ENCODE measurements at places on chromosomes 1 and 21.

DNA sequence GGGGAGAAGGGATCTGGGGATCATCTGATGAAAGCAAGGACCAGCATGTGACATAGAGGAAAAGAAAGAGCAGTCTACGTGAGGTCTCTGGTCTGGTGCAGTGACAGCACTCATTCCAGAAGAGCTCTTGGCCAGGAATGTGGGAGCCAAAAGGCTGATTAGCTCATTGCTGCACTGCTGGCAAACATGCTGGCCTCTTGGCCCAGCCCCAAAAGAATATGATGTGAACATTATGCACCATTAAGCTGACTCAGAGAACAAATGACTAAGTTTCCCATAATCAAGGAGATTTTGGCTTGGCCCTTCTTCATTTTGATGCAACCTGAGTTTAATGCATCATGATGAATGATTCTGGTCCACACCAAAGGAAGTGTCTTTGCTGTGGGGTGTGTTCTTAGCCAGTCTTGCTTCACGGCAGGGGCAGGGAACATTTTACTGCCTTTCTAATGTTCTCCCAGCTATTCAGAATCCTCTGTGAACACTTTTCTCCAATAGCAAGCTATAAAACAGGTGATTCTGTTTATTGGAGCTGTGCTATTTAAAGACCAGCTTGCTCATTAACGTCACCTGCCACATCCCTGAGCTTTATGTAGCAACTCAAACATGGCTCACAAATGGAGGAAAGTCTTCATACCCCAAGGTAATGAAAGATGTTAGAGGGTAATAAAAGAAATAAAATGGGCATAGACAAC is 55.1 kb downstream of the PCBP3 start:
- no peaks in the 10 kb centered on the region for H3K36me3 ChIP-seq
- peak; percentile 81 for DNase-seq
- H3K27me3 ChIP-seq, result no peaks in the 10 kb centered on the region
- H3K4me3 ChIP-seq, result no peak overlapping the region
- H3K4me1 ChIP-seq, result no peaks in the 10 kb centered on the region
- no peak overlapping the region for H3K27ac ChIP-seq

DNA sequence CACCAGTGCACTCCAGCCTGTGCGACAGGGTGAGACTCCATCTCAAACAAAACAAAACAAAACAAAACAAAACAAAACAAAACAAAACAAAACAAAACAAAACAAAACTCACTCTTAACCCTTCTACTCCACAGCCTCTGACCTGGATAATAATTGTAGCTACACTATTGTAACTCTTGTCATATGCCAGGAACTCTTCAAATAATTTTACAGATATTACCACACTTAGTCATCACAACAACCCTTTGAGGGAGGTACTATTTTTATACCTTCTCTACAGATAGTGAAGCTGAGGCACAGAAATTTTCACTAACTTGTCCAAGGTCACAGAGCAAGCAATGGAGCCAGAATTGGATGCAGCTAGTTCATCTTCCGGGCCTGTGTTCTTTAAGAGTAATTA is 547.8 kb downstream of the ADGRL2 start:
- no peaks in the 10 kb centered on the region for H3K36me3 ChIP-seq
- no peaks in the 10 kb centered on the region for H3K27me3 ChIP-seq
- no peaks in the 10 kb centered on the region for H3K4me1 ChIP-seq
- no peak for DNase-seq
- no peak overlapping the region for H3K27ac ChIP-seq

- H3K36me3 ChIP-seq, result no peaks in the 10 kb centered on the region
- DNase-seq, result no peak
- H3K27me3 ChIP-seq, result no peaks in the 10 kb centered on the region
- no peaks in the 10 kb centered on the region for H3K4me1 ChIP-seq
- H3K27ac ChIP-seq, result no peak overlapping the region
These were observed 620.2 kb downstream of the PLPP3 start for GRCh38 chr1:55959136-55959548.

- H3K27ac ChIP-seq, result no peak overlapping the region
- DNase-seq, result no peak
- H3K36me3 ChIP-seq, result no peaks in the 10 kb centered on the region
- no peak overlapping the region for H3K4me3 ChIP-seq
- H3K27me3 ChIP-seq, result no peaks in the 10 kb centered on the region
These were observed 661.5 kb upstream of the ADGRL4 start for GRCh38 chr1:79667848-79668696.

- H3K27ac ChIP-seq, result no peak overlapping the region
- H3K4me1 ChIP-seq, result no peaks in the 10 kb centered on the region
- no peaks in the 10 kb centered on the region for H3K36me3 ChIP-seq
- H3K27me3 ChIP-seq, result no peaks in the 10 kb centered on the region
- no peak overlapping the region for H3K4me3 ChIP-seq
- DNase-seq, result no peak
These were observed 353.3 kb downstream of the PBX1 start for GRCh38 chr1:164912290-164912689.

DNA sequence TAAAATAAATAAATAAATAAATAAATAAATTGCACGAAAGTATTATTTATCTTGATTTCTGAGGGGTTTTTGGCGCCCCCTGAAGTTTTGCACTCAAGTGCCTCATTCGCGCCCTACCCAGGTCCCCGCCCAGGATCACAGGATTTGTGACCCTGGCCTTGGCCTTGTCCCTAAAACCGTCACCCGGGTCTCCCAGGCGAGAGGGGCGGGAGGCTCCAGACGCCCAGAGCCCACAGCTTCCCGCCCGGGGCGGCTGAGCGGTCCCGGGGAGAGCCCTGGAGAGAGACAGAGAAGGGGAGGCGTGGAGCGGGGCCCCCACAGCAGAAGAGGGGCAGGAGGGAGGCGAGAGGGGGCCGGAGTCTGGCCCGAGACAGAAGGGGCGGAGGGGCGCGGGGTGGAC is 91.8 kb upstream of the CASZ1 start:
- peak; percentile 18 for DNase-seq
- H3K4me3 ChIP-seq, result no peak overlapping the region

DNA sequence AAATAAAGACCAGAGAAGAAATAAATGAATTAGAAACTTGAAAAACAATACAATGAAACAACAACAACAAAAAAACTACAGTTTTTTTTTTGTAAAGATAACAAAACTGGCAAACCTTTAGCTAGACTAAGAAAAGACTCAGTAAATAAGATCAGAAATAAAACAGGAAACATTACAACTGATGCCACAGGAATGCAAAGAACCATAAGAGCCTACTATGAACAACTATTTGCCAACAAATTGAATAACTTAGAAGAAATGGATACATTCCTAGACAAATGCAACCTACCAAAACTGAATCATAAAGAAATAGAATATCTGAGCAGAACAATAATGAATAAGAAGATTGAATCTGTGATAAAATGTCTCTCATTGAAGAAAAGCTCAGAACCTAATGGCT is 742.0 kb downstream of the ADGRL2 start:
- no peaks in the 10 kb centered on the region for H3K36me3 ChIP-seq
- DNase-seq, result no peak
- no peaks in the 10 kb centered on the region for H3K27me3 ChIP-seq
- no peak overlapping the region for H3K4me3 ChIP-seq

- H3K4me1 ChIP-seq, result no peaks in the 10 kb centered on the region
- peaks cover 1% of the 10 kb centered on the region for H3K27me3 ChIP-seq
- DNase-seq, result no peak
- no peak overlapping the region for H3K4me3 ChIP-seq
- H3K27ac ChIP-seq, result no peak overlapping the region
These were observed 410.2 kb downstream of the MATN1 start for GRCh38 chr1:30313176-30313575.

GRCh38 chr1:193552274-193552673 is 365.9 kb upstream of the B3GALT2 start:
- no peaks in the 10 kb centered on the region for H3K4me1 ChIP-seq
- H3K27me3 ChIP-seq, result no peaks in the 10 kb centered on the region
- DNase-seq, result no peak
- no peaks in the 10 kb centered on the region for H3K36me3 ChIP-seq
- no peak overlapping the region for H3K4me3 ChIP-seq

- no peak overlapping the region for H3K27ac ChIP-seq
- DNase-seq, result no peak
- H3K4me1 ChIP-seq, result no peaks in the 10 kb centered on the region
- no peak overlapping the region for H3K4me3 ChIP-seq
- H3K36me3 ChIP-seq, result peaks cover 2% of the 10 kb centered on the region
These were observed 54.2 kb downstream of the KIAA1614 start for GRCh38 chr1:180966744-180967536.

GRCh38 chr1:43532716-43533115 is 2.0 kb downstream of the PTPRF start:
- no peaks in the 10 kb centered on the region for H3K36me3 ChIP-seq
- H3K27me3 ChIP-seq, result no peaks in the 10 kb centered on the region
- no peaks in the 10 kb centered on the region for H3K4me1 ChIP-seq
- H3K4me3 ChIP-seq, result no peak overlapping the region

DNA sequence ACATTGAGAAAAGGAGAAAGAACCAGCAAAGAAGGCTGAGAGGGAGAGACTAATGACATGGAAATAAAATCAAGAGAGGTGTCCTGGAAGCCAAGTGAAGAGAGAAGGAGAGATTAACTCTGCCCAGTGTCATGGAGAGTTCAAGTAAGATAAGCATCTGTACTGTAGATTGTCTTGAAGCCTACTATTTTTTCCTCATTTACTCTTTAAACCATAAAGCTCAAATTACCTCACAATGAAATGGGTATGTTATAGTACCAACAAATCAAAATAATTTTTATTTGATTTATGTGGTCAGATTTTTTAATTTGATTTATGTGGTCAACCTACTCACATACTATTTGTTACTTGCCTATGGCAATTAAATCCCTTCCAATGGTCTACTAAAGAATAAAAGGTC is 5.2 kb upstream of the PALMD start:
- H3K27me3 ChIP-seq, result no peaks in the 10 kb centered on the region
- no peaks in the 10 kb centered on the region for H3K4me1 ChIP-seq
- no peak overlapping the region for H3K27ac ChIP-seq
- no peak for DNase-seq

GRCh38 chr1:202192770-202193613 is 607 bp upstream of the LGR6 start:
- peak overlapping the region; percentile 84 for H3K27ac ChIP-seq
- H3K27me3 ChIP-seq, result no peaks in the 10 kb centered on the region
- H3K4me1 ChIP-seq, result no peaks in the 10 kb centered on the region
- peak overlapping the region; percentile 89 for H3K4me3 ChIP-seq
- DNase-seq, result peak; percentile 67

GRCh38 chr1:221712198-221712684 is 29.6 kb downstream of the DUSP10 start:
- H3K27me3 ChIP-seq, result no peaks in the 10 kb centered on the region
- no peak overlapping the region for H3K4me3 ChIP-seq

- H3K4me3 ChIP-seq, result no peak overlapping the region
- H3K4me1 ChIP-seq, result no peaks in the 10 kb centered on the region
- H3K27me3 ChIP-seq, result no peaks in the 10 kb centered on the region
- no peak overlapping the region for H3K27ac ChIP-seq
These were observed 24.6 kb upstream of the CLCA4 start for GRCh38 chr1:86522240-86522639.

DNA sequence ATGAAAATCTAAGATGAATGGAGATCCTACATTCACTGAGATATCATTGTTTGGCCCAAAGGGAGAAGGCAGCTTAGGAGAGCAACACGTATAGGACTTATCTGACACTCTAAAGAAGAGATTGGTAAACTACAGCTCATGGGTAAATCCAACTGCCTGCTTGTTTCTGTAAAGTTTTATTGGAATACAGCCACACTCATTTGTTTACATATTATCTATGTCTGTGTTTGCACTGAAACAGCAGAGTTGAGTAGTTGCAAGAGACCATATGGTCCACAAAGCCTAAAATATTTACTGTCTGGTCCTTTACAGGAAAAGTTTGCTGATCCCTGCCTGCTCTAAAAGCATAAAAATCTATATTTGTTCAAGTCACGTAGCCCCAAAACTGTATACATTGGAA is 14.3 kb upstream of the LRRC53 start:
- no peaks in the 10 kb centered on the region for H3K4me1 ChIP-seq
- H3K27me3 ChIP-seq, result peaks cover 2% of the 10 kb centered on the region
- DNase-seq, result no peak
- no peak overlapping the region for H3K4me3 ChIP-seq

GRCh38 chr21:28543975-28544374 is 448.7 kb downstream of the LTN1 start:
- no peak for DNase-seq
- peaks cover 3% of the 10 kb centered on the region for H3K4me1 ChIP-seq
- no peak overlapping the region for H3K4me3 ChIP-seq
- H3K36me3 ChIP-seq, result no peaks in the 10 kb centered on the region

DNA sequence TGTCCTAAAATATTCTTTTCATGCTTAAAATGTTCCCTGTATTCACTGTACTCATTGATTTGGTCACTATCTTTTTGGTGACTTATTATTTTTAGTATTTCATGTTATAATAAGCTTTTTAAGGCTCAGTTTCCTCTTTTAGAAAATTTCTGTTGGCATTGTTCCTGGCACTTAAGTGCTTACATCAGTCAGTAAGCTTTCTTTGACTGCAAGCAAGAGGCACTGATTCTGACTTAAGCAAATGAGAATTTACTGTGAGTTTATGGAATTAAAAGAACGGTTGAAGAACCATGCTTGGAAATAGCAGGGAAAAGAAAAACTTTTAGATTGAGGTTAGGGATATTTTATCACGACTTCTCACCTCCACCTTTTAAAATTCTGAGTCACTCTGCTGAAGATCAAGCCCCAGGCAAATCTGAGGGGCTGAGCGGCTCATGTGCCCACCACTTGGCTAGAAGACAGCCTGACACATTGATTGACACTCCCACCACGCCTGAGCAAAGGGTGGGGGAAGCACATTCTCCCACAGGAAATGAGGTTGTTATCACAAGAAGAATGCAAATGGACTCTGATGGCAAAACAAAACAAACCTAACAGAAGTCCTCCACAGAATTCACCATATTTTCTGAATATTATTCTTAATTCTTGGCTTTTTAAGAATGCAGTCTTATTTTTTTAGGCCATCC is 102.8 kb downstream of the KCTD3 start:
- H3K27me3 ChIP-seq, result no peaks in the 10 kb centered on the region
- no peaks in the 10 kb centered on the region for H3K4me1 ChIP-seq
- no peak overlapping the region for H3K27ac ChIP-seq
- no peaks in the 10 kb centered on the region for H3K36me3 ChIP-seq
- no peak overlapping the region for H3K4me3 ChIP-seq

GRCh38 chr1:8667869-8668594 is 149.4 kb downstream of the RERE start:
- no peaks in the 10 kb centered on the region for H3K36me3 ChIP-seq
- no peak overlapping the region for H3K4me3 ChIP-seq
- peaks cover 20% of the 10 kb centered on the region for H3K4me1 ChIP-seq
- H3K27me3 ChIP-seq, result no peaks in the 10 kb centered on the region

- no peak for DNase-seq
- H3K4me1 ChIP-seq, result no peaks in the 10 kb centered on the region
- H3K4me3 ChIP-seq, result no peak overlapping the region
- no peaks in the 10 kb centered on the region for H3K36me3 ChIP-seq
- no peak overlapping the region for H3K27ac ChIP-seq
- no peaks in the 10 kb centered on the region for H3K27me3 ChIP-seq
These were observed 220.4 kb downstream of the PBX1 start for GRCh38 chr1:164779376-164779775.

DNA sequence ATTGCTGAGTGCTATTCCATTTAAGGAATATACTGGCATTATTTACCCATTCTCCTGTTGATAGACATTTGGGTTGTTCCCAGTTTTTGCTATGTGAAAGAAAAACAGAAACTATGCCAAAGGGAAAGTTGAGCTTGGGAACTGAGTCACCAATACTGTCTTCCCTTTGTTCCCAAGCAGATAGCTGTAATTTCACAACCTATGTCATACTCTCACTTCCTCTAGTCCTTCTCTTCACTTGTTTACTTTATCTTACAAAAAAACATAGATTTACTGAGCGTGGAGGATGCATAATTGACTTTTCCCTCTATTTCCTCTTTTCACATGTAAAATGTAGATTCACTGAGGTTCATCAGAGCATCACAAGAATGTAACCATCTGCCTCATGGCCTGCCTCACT is 32.4 kb upstream of the PGBD5 start:
- H3K4me1 ChIP-seq, result no peaks in the 10 kb centered on the region
- H3K4me3 ChIP-seq, result no peak overlapping the region
- no peak for DNase-seq
- H3K27ac ChIP-seq, result no peak overlapping the region
